Amygdala (tissue), 56 donors: ENCODE measurements at places on chromosomes 16 and 17.

DNA sequence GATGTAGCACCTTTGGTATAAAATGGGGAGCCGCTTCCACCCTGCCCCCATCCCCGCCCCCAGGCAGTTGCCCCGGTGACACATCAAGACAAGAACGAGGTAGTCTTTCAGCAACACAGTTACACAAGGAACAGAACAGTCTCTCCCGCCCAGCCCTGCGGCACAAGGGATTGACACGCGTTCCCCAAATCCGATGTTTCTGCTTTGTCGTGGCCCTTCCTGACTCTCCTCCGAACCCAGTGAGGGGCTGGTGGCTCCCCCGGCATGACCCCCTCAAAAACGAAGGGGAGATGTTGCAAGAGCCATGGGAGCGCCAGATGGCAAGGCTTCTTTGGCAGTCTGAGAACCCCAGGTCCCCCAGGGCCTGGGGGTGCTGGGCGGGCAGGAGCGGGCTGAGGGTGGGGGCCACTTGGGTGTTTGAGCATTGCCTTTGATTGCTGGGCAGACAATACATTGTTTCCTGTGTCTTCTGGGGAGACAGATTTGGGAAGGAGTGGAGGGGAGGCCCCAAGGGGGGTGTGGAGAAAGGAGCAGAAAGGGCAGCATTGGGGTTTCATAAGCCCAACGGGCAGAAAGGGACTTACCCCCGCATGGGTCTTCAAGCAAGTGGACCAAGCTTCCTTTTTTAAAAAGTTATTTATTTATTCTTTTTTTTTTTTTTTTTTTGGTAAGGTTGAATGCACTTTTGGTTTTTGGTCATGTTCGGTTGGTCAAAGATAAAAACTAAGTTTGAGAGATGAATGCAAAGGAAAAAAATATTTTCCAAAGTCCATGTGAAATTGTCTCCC lies 16.6 kb downstream of the COL1A1 start:
- no peak for DNase-seq

- DNase-seq = no peak
Observed at GRCh38 chr17:50903604-50904517, 37.7 kb upstream of the TOB1 start.

- DNase-seq = no peak
Observed at GRCh38 chr16:85570735-85571562, 42.2 kb upstream of the GSE1 start.

DNA sequence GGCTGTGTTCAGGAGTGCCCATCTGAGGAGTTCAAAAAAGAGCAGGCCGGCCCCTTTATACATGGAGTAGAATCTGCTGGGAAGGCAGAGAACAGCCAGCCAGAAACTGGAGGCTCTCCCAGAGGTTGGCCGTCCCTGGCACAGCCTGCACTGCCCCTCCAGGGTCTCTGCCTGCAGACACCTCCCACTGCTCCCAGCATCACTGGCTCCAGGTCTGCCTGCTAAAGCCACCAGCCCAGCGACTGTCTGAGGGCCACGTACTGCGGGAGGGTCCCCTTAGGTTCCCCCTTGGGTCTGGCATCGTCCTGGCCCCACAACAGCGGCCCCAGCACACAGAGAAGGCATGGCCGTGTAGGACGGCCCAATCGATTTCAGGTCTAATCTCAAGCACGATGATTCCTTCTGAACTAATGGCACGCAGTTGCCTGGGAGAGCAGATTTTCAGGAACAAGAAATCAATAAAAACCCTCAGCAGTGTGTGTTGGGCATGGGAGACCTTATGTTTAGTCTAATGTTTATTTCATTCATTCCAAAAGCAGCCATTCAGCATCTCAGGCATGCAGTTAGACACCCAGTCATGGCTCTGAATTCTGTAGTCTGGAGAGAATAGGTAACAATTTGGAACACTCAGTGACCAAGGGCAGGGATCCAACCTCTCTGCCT lies 95.6 kb downstream of the PGS1 start:
- no peak for DNase-seq

DNA sequence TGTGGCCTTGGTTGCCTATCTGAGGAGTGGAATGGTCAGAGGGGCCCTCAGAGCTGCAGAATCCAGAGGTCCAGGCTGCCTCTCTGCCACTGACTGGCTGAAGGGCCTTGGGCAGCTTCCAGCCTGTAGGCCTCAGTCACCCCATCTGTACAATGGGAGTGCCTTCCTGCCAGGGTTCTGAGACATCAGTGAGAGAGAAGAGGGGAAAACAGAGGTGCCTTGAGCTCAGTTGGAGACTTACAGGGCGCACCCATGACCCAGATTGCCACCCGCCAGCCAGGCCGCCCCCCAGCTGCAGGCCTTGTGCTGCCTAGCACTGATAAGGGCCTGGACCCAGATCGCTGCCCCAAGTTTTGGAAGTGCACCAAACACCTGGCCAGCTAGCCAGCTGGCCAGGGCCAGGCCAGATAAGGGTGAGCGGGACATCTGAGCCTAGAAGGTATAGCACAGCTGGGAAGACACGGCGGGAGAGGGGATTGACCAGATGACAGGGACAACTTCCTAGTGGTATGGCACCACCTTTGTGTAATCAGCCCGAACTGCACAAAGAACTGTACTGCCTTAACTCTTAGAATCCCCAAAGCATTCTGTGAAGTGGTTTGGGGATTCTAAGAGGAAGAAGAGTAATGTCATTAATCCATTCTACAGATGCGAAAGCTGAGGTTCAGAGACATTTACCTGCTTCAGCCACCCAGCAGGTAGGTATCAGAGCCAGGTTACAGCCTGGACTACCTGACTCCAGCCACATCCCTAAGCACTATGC lies 1.4 kb downstream of the SLC4A1 start:
- no peak for DNase-seq

DNA sequence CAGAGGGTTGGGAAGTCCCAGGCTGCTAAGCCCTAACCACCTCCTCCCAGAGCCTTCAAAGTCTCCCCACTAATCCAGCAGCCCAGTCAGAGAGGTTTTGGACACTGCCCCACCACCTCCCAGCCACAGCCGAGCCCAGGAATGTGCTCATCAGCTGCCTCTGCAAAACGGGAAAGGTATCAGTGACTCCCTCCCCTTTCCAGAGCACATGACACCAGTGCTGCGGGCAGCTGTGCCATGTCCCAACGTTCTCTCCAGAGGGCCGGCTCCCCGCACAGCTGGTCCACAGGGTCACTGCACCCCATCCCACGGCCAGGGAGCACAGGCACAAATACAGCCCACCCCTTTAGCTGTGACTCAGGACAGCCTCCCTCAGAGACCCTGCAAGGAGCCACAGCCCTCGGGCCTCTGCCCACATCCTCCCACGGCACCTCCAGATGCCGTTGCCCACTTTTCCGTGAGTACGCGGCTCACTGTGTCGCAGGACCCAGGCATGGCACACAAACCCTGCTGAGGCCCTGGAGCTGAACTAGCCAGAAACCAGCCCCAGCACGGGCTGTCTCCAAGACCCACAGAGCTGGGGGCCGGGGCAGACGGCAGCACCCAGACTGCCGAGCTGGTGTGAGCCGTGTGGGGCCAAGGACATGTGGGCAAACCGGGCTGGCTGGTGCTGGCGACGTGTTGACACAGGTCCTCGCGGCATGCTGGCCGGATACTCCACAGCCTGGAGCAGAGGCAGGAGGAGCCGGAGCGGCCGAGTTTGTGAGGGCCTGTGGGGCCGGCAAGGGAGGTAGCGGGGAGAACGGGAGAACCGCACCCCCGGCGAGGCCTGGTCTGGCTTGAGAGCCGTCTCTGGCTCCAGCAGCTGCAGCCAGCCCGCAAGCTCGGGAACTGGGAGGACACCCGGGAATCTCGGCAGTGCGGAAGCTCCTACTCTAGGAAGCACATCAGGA lies 6.3 kb upstream of the PPP1R27 start:
- no peak for DNase-seq

DNA sequence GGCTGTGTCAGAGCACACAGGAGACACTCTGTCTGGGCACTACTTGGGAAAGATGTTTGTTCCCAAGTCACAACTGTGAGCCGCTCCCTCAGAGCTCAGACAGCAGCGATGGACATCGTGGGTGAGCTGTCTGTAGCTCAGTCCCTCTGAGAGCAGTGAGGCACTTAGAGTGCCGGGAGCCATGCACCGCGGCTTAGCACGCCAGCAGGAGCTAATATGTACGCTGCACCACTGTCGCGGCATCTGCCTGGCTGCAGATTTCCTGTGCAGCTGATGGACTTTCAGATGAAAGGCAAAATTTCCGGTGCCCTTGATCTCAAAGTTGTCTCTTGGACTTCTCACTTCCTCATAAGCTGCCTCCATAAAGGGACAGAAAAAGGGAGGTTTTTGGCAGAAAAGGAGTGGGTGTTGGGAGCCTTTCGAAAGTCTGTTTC lies 92.8 kb upstream of the ZNF469 start:
- no peak for DNase-seq

GRCh38 chr16:78552106-78552675 lies 452.7 kb downstream of the WWOX start:
- DNase-seq = no peak

DNA sequence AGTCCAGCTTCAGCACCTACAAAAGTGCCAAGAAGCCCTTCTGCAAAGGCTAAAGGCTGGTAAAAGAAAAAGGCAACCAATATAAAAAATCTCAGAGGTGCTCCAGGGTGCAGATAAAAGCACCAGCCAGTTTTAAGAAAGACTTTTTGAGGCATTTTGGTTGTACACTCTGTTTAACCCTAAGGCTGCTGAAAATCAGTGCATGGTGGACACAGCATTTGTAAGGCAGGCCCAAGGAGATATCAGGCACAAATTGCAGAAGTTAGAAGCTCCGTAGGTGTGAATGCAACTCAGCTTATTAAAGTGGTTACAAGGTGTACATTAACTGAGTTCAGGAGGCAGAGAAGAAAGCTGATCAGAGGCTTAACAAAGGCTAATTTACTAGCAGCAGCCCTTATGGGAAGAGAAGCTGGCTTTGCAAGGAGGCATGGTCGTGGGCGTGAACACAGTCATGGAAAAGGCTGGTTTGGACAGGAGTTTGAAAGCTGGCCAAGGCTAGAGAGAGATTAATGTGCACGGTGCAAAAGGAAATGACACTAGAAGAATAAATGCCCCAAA lies 21.1 kb downstream of the ACSM1 start:
- no peak for DNase-seq

DNA sequence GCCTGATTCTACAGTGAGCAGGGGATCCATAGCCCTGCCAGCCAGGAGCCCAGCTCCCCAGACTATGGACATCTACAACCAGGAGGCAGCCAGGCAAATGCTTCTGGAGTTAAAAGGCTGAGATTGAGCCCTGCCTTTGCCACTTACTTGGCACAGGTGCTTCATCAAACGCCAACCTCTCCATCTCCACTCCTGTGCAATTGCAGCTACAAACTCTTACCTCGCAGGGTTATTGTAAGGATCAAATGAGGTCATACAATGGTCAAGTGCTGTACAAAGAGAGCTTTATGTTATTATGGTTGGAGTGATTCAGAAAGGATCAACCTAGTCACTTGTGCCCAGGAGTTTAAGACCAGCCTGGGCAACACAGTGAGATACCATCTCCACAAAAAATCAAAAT lies 9.8 kb upstream of the MYO18A start:
- no peak for DNase-seq

DNA sequence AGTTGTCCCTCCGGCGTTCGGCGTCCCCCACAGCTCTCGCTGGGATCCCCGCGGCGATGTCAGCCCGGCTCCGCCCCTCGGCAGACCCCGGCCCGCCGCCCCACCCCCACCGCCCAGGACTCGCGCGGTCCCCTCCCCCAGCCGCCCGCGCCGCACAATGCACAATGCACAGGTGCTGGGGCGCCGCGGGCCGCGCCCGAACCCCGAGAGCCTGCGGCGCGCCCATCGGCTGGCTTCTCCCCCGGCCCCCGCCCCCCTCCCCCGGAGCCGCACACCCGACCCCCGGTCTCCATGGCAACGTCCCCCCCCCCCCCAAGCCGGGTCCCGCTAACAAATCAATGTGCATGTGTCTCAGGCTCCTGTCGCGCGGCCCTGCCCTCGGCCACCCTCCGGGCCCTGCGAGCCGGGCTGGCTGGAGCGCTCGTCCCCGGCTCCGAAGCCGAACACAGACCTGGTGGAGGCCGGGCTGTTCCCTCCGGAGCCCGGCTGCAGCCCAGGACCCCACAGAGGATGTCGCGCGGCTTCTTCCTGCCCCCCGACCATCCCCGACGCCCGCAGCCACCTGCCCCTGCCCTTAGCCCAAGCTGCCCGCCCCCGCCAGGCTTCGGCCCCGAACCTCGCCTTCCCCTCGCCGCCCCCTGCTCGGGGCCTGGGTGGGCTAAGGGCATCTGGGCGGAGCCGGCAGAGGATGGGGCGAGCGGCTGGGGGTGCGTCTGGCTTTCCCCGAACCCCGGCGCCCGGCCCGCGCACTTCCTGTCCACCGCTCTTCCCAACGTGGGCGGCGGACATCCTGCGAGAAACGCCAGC lies 818 bp upstream of the CBX8 start:
- DNase-seq = no peak

- DNase-seq = no peak
Observed at GRCh38 chr17:32583053-32583452, 96.3 kb downstream of the CDK5R1 start.

GRCh38 chr17:35293151-35293847 lies 50.4 kb downstream of the SLFN5 start:
- no peak for DNase-seq

DNA sequence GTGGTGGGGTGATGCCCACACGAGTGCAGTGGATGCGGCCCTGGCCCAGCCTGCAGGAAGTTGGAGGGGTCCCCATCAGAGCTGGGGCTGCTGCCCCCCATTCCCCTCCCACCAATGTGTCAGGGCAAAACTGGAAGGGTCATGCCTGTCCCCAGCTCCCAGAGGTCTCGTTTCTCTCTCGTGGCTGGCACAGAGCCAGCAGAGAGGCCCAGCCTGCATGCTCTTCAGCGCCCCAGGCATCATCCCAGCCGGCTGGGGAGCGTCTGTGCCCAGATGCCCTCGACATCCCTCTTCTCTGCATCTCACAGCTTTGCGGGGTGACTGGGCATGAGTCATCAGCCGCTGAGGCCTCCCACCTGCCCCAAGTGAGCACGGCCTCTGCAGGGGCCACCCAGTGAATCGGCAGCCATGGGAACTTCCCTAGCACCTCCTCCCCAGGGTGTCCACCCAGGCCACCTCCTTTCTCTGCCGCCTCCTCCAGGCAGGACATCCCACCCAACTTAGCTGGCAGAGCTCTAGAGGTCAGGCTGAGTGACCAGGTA lies 9.8 kb upstream of the CSNK1D start:
- DNase-seq = no peak
